Caco-2 (cell line): ENCODE measurements at places on chromosomes 11 and 22.

GRCh38 chr11:65287601-65288000 is 25.8 kb downstream of the POLA2 start:
- no peak for DNase-seq

DNA sequence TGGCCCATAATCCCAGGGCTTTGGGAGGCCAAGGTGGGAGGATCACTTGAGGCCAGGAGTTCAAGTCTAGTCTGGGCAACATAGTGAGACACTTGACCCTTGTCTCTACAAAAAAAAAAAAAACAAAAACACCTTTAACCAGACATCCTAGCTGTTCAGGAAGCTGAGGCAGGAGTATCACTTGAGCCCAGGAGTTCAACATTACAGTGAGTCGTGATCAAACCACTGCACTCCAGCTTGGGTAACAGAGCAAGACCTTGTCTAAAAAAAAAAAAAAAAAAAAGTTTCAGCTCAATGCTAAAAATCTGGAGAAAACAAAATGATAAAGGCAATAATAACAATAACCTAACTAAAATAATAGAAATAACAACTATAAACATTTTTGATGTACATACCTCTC is 22.6 kb upstream of the APLP2 start:
- no peak for DNase-seq

DNA sequence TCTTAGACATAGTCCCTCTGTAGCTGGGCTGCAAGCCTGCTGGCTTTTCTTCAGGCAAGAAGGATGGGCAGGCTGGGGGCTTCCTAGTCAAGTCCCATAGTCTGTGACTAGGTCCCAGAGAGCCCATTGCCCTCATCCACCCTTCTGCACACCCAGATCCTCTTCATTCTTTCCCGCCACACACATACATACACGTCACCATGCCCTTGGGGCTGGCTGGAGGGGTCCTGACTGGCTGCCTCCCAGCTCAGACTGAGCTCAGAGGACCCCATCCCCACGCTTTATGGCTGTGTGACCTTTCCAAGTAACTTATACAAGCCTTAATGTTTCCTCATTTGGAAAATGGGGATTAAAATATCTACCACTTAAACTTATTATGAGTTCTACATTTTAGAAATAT is 13.5 kb upstream of the PPFIBP2 start:
- no peak for DNase-seq

DNA sequence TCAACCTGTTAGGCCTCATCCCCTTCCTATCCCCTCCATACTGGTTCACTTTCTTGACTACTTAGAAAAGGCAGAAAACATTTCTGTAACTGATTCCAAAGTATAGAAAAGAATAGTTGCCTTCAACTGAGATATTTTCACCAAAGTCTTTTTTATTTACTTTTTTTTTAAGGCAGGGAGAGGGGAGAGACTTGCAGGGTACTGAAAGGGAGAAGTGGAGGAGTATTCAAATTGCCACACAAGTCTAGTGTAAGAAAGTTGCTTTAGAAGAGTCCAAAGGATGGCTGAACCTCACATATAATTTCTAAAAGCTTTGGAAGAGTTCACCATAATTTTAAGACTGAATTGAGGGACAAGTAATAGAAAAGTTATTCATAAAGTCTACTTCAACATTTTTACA is 6.3 kb downstream of the PHF21A start:
- no peak for DNase-seq

- no peak for DNase-seq
Observed at GRCh38 chr22:49861642-49862495, 8.2 kb downstream of the ZBED4 start.

DNA sequence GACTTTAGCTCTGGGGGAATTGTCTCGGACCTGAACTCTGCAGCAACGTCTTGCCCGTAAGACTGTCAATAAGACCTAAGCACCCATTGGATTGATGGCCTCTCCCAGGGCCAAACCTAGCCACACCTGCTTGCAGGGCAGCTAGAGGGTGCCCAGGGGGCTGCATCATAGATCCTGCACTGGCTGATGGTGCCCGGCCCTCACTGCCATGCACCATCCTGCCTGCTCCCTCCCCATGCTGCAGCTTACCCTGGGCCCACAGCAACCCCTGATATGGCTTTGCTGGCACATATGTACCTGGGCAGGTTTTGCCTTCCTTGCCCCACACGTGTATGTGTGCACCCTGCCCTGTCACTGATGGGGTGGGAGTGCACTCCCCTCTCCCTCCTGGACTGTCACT is 8.9 kb upstream of the BBOX1 start:
- DNase-seq: no peak

DNA sequence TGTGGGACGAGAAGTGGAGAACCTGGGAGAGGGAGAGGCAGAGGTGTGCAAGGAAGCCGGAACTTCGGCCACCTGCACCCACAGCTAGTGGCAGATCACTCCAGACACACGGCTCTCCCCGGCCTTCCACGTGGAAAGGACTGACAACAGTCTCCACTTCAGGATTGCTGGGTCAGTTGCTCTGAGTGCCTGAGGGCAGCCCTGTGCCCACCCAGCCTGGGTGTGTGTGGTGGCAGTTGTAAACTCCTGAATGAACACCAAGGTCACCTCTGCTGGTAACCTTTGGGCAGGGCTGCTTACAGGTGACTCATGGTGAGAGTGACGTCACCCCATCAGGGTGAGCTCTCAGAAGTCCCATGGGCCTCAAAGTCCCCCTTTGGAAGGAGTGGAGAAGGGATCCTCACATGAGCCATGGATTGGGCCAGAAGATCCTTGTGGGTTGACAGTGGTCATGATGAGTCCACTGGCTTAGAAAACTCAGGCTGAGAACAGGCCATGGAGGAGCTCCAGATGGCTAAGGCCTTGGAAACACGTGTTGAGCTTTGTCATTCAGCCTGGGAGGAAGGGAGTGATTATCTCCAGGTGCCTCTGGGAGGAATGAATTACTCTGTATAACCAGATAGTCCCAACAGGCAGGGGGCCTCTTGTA is 71.3 kb downstream of the BCR start:
- DNase-seq: no peak

DNA sequence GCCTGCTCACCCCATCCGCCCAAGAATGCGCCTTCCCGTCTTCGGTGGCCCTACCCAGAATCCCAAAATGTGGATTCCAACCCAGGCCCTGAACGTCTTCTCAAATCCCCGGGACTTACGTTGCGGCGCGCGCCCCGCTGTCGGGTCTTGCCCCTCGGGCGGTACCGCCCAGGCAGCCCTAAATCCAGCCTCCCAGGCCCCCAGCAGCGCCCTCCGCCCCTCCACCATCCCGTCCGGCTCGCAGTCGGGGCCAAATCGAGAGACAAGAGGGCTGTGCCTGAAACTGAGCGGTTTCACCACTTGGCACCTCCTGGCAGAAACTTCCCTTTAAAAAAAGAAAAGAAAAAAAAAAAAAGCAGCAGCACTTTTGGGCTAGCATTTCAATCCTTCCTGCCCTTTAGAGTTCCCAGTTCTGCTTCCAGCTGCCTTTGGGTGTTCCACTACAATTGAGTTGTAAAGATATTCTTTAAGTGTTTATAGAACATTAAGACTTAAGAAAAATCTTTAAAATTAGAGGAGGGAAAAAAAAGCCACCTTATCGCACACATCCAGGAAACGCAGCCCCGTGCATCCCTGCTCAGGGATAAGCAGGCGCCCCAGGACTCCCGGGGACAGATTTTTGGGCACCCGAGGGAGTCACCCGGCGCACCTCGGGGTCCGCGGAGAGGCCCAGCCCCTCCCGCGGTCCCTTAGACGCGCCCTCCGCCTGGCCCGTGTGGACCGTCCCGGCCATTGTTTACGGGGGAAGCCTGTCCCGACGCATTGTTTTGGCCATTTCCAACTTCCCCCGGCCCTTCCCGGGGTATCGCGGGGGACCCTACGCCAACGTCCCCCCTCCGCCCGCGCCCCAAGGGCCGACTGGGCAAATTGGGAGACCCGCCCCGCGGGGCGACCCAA is 57.6 kb downstream of the KCNJ4 start:
- DNase-seq: no peak

GRCh38 chr22:27613099-27614005 is 188.2 kb downstream of the MN1 start:
- no peak for DNase-seq

GRCh38 chr22:28547132-28547842 is 132.4 kb downstream of the TTC28 start:
- no peak for DNase-seq

GRCh38 chr11:134449713-134450112 is 37.7 kb upstream of the B3GAT1 start:
- peak; percentile 44 for DNase-seq

DNA sequence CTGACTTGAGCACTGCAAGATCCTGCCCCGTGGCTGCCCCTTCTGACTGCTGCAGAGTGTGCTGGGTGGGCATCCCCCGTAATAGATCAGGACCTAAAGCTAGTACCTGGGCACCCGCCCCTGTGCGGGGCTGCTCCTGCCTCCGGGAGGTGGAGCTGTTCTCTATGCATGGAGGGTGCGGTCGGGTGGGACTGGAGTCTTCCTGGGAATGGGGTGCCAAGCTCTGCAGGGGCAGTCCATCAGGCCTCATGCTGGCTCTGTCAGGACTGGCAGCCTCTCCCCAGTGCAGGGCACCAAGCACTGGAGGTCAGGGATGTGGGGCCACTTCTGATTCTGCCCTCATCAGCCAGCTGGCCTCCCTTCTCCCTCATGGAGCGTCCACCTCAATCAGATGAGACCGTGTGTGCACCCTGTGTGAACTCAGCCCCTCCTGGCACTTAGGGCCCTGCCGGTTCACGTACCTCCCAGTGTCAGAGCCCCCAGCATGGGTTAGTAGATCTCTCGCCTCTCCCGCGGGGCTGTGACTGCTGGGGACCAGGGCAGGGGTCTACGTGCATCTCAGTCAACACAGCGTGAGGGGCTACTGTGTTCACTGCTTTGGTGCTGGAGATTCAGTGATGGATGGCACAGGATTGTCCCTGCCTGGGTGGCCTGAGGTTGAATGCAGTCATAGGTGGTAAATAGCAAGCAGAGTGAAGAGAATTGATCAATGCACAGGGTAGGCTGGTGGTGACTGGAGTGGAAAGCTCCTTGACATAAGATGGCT is 30.8 kb downstream of the MPPED1 start:
- DNase-seq: no peak

DNA sequence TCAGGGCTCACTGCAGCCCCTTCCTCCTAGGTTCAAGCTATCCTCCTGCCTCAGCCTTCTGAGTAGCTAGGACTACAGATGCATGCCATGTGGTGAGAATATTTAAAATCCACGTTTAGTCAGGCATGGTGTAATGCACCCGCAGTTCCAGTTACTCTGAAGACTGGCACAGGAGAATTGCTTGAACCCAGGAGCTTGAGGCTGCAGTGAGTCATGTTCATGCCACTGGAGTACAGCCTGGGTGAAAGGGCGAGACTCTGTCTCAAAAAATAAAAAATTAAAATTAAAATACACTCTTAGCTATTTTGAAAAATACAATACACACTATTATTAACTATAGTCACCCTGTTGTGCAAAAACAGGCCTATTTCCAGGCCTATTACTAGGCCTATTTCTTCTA is 38.4 kb downstream of the NOX4 start:
- no peak for DNase-seq
